ENCODE measurements at places on chromosomes 12 and 14.

DNA sequence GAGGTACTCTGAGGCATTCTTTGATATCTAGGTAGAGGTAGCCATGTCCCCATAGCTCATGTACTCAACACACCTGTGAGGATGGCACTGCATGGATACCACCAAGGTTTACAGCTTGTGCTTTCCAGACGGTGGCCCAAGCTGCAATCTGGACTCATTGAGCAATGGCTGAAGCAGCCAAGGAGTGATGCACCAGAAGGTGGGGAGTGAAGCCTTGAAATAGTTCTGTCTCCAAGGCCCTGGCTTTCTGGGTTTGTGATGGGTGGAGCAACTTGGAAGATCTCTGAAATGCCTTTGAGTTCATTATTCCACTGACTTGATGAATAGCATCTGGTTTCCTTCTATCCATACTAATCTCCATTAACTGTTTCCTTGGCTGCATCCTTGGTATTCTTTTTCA is 290.0 kb upstream of the NOVA1 start:
- no peak for DNase-seq

- no peak for DNase-seq
These were observed 414.9 kb downstream of the APAF1 start for GRCh38 chr12:99059824-99060511.

GRCh38 chr14:68160779-68161546 is 341.4 kb downstream of the RAD51B start:
- no peak for DNase-seq

- no peak for DNase-seq
These were observed 209.5 kb downstream of the ANO6 start for GRCh38 chr12:45425426-45425825.

DNA sequence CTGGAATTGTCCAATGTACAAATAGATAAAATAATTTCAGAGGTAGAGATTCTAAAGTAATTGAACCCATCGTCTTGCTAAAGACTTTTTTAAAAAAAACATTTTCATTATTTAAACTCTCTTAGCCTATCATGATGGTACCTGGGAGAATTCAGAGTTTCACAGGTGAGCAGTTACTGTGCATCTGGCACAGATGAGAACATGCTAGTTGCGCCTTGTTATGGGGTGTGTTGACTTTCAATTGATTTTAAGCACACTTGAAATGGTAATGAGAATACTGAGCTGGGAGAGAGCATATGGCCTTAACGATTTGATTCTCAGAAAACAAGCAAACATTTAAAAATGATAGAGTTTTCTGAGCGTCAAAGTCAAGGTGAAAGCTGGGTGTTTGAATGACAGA is 66.6 kb downstream of the FLRT2 start:
- no peak for DNase-seq

DNA sequence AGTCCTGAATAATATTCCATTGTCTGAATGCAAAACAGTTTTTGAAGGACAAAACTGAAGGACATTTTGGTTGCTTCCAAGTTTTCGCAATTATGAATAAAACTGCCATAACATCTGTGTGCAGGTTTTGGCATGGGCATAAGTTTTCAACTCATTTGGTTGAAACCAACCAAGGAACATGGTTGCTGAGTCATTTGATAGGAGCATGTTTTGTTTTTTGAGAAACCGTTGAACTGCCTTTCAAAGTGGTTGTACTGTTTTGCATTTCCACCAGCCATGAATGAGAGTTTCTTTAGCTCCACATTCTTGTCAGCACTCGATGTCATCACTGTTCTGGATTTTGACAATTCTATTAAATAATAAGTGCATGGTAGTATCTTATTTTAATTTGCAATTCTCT is 23.0 kb upstream of the GSG1 start:
- DNase-seq: no peak

GRCh38 chr12:12529783-12530421 is 32.8 kb downstream of the DUSP16 start:
- no peak for DNase-seq

- DNase-seq: no peak
These were observed 135.3 kb downstream of the OTOGL start for GRCh38 chr12:80234667-80235066.

- DNase-seq: no peak
These were observed 82.2 kb downstream of the GALNT9 start for GRCh38 chr12:132246997-132247717.

DNA sequence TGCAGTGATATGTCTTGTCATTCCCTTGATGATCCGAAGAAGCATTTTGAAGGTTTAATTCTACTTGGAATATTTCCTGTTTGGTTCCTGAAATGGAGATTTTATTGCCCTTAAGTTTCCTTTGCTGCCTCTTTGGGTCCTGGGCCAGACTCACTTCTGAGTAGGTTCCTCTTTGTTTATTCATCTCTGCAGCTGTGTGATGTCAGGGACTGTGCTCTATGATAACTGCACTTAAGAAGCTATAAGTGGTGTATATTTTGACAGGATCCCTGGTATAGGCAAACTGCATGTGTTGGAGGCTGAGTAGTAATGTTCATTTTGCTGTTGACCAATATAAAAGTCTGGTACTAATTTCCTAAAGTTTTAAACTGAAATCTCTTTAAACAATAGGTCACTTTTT is at the start of gene KLRC4:
TSS of gene KLRC4 (minus strand) at position 366 of the 400 bp plus-strand sequence. CDS start at position 184, 182 bp downstream.
- DNase-seq: no peak

- no peak for DNase-seq
These were observed 28.7 kb upstream of the SOS2 start for GRCh38 chr14:50260072-50260471.

- DNase-seq: no peak
These were observed 371 bp upstream of the SHMT2 start for GRCh38 chr12:57229046-57229633.
